Occipital lobe (tissue), 3 donors: ENCODE measurements at places on chromosomes 16 and 17.

DNA sequence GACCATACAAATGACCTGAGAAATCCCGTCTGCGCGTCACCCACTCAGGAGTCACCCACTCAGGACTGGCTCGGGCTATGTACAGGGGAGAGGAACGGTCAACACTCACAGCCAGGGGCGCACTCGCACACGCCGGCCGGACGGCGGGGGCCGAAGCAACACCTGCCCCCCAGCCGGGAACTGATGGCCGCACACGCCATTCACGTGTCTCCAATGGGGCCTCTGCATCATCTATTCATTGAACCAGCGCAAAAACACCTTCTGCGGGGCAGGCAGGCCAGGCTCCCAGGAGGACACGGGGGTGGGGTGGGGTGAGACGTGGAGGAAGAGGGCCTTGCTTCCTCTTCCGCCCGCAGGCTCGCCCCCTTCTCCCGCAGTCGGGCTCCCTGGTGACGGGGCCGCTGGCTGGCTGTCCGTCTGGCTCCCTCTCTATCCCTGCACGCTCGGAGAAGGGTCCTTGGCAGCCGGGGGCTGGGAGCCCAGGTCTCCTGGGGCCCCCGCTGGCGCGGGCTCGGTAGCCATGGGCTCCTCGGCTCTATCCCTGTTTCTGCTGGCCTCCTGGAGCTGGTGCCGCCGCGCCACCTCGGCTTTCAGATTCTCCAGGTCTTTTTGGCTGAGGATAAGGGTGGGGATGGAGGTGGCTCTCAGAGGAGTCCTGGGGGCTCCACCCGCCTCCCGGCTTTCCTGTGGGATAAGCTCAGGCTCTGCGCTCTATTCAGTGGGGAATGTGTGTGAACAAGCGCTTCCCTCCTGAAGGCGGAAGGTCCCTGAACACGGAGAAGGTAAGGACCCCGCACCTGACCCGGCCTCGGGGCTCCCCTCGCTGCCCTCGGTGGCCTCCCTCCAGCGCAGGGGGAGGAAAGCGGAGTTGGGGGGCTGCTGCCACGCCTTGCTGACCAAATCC lies 21.1 kb downstream of the CLUH start:
- no peak for DNase-seq

- no peak for DNase-seq
These were observed 48.7 kb upstream of the GINS3 start for GRCh38 chr16:58343562-58343961.

DNA sequence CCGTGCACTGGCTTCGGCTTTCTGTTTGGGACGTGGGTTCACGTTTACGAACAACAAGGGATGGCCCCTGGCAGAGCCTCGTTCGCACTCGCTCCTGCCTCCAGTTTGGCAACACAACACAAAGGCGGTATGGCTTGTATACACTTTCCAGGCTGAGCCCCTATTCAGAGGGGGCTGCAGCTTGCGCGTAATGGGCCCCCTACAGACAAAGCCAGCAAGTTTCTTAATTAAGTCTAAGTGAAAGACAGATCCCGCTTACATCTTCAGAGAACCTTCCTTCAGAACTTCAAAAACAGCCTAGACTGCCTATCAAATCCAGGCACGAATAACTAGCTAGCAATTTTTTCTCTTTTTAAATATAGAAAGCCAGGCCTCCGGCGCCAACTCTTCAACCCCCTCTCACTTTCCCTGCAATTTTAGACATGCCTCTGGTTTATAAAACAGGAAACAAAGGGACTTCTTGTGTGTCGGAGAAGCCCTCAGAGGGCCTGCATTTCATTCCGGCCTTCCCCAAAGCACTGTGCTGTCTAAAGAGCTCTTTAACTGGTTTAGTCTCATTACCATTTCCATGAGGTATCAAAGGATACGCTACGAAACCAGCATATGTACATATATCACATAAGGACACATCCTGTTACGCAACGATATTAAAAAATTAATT lies 244.9 kb downstream of the STX8 start:
- no peak for DNase-seq

DNA sequence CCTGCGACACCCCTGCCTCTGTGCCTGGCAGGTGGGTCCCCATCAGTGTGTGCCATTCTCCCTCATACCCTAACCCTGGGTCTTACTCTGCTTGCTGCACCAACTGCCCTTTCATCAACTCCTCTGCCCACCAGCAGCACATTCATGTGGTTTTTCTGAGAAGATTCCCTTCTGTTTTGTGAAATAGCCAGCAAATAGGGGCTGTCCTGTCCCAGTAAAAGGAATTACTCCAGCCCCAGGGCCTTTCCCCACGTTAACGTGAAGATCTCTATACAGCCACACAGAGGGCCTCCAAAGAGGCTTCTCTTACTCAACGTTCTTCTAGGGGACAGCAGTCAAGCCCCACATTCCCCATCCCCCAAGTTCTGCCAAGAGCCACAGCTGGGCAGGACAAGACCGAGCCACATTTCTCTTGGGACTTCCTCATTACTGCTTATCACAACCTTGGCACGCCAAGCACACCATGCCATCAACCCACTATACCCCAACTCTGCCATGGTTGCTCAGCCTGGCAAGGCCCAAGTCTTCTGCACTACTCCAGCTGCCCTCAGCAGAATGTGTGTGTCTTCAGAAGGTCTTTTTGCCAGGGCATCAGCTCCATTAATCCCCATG lies 18.7 kb upstream of the CCL2 start:
- DNase-seq: no peak

DNA sequence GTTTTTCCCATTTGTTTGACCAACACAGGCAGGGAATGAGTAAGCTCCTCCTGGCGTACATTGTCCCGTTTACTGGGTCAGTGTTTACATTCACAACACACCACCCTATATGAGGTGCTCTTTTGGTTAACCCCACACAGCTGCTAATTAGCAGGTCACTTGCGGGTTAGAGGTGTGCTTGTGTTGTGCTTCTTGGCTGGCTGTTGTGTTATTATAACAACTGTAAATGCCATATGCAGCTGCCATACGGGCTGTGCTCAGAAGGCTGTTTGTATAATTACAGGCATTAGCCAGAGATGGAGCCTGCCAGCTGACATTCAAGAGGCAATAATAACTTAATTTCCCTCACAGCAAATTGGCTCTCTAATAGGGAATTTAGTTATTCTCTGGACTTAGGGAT lies 205.1 kb upstream of the ELAC2 start:
- DNase-seq: no peak

GRCh38 chr17:9261081-9262012 lies 240.0 kb downstream of the NTN1 start:
- DNase-seq: no peak

- DNase-seq: no peak
These were observed 804 bp downstream of the TGFB1I1 start for GRCh38 chr16:31472709-31473203.

DNA sequence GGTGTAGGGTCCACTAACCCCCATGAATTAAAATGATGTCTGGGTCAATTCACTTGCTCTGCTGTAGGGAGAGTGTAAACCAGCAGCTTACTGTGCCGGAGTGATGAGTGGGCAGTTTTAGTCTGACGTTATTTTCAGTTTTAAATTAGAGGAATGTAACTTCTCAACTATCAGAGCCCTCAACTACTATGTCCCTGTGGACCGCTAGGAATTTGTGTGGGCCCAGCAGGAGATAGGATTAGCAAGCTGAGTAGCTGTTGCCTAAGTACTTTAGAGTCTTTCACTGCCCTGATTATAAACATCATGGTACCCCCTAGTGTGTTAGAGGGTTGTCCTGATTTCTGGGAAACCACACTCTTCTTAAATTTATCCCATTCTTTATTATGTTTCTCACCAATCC lies 11.4 kb downstream of the MARVELD3 start:
- DNase-seq: no peak

DNA sequence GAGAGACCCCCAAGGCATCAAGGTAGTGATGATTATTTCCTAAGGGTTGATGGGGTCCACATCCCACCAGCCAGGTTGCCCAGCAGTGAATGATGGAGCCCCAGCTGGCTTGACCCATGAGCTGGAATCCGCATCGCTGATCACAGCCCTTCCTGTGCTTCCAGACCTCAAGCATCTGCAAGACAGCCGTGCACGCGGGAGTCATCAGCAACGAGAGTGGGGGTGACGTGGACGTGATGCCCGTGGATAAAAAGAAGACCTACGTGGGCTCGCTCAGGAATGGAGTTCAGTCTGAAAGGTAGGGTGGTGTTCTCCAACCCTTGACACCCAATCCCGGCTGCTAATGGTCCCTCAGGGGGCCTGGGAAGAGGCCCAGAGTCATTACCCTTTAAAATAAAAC lies 69.3 kb downstream of the CRISPLD2 start:
- no peak for DNase-seq

DNA sequence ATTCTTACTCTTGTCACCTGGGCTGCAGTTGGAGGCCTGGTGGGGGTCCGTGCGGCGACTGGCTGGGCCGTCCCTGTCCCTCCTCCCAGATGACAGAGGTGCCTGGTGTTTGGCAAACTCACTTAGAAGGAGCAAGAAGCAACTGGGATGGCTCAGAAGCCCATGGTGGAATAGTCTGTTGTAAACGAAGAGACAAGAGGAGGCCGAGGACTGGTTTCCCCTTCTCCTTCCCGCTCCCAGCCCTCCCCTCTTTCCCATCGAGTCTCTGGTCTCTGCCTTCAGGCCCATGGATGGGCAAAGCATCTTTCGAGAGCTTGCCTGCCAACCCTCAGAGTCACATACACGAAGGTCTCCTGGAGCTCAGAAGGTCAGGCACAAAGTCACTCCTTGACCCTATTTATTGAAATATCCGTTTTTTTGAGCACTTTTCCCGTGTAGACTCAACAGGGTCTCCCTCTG lies 364.4 kb downstream of the SEC14L1 start:
- DNase-seq: no peak

GRCh38 chr16:67539271-67539670 lies 10.6 kb downstream of the RIPOR1 start:
- no peak for DNase-seq

DNA sequence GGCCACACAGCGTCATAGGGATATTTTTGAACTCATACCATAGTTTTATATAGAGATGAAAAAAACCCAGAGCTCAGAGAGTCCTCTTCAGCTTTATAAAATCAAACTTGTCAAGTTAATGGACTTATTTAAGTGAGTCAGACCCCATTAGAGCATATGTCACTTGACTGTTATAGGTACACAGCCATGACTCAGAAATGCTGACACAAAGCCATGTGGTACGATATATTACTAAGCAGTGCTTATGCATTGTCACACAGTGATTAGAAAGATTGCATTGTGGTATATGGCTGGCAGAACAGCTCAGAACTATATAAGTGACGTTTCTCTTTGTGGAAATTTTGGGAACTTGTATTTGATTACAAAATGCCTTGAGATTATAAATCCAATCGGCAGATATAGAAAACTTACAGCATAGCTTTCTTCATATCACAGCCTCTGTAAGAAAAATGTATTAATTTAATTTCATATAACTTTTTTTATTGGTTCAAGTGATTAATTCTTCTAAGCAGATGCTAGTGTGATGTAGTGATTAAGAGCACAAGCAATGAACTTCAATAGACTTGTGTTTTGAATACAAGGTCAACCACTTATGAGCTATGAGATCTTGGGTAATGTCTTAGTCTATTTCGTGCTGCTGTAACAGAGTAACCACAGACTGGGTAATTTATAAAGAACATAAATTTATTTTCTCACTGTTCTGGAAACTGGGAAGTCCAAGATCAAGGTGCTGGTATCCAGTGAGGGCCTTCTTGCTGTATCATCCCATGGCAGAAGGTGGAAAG lies 25.8 kb upstream of the GINS3 start:
- DNase-seq: no peak

- DNase-seq: no peak
These were observed 308.6 kb upstream of the ZFHX3 start for GRCh38 chr16:73356401-73357079.

GRCh38 chr17:48584223-48584741 lies 5.8 kb downstream of the HOXB3 start:
- DNase-seq: no peak
